Hematopoietic multipotent progenitor cell treated with erythropoietin and hydrocortisone succinate and interleukin-3 and kit ligand, for 8 days (in vitro differentiated cells): ENCODE measurements at places on chromosomes 7 and 10.

GRCh38 chr10:122468926-122469781 is 7.8 kb downstream of the HTRA1 start:
- DNase-seq = no peak

- DNase-seq = no peak
Observed at GRCh38 chr10:64286533-64286932, 765.3 kb downstream of the REEP3 start.

- DNase-seq = no peak
Observed at GRCh38 chr7:12146813-12147212, 64.3 kb upstream of the TMEM106B start.

DNA sequence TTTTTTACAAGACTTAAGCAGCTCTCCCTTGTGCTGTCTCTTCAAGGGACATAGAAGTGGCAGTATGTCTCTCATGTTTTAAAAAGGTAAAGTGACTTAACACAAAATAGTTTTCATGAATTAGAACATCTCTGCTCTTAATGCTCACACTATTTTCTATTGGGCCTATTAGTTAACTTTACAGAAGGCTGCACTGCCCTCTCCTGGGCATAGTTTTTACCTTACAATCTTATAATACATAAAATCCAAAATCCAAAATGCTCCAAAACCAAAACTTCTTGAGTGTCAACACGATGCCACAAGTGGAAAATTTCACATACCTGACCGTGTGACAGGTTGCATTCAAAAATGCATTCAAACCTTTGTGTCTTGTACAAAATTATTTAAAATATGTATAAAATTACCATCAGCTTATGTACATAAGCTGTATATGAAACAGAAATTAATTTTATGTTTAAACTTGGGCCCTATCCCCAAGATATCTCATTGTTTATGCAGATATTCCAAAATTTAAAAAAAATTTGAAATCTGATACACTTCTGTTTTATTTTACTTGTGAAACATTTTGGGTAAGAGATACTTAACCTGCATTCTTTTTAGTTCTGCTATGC is 25.8 kb downstream of the TES start:
- peak; percentile 74 for DNase-seq

GRCh38 chr7:43650457-43651052 is 67.6 kb downstream of the STK17A start:
- no peak for DNase-seq

GRCh38 chr7:13107291-13107690 is 419.9 kb downstream of the ARL4A start:
- DNase-seq = no peak

DNA sequence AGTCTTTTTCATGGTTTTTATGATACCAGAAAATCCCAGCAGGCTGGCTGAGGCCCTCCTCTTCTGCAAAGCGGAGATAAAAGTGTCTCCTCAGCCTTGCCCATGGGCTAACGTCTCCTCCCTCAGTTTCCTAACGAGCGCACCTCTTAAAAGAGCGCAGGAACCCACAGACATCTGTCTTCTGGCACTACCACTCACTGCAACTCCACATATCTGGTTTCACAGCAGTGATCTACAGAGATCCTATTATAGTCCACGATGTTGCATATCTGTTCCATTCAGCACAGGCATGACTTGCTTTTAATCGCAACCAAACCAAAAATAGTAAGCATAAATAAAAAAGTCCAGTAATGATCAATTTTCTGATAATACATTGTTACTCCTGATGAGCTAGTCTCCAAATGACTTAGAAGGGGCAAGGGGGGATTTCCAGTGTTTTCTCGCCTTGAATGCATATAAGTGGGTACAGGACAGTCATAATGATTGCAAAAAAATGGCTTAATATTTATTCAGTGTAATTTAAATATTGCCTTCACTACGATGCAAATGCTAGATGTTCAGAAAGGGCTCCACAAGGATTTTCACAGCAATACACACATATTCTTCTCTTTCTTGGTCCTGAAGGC is 20.9 kb downstream of the ANKRD22 start:
- DNase-seq = peak; percentile 81

DNA sequence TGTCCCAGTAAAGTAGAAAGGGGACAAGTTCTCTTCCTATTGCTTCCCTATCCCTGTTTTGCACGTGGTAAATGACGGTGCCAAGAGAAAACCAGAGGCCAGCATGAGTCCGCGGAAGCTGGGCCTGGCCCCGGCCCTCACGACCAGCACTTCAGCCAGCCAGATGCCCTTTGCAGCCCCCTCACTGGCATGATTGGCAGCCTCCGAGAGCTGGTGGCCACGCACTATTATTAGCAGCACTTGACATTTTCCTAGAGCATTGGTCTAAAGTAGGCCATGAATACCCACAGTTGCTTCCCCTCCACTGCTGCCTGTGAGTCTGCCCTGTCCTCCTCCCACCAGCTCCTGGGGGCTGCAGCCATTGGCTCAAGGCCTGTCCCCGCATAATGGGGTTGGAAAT is 369.1 kb downstream of the PLXNA4 start:
- no peak for DNase-seq
